ENCODE measurements at places on chromosomes 11 and 22.

DNA sequence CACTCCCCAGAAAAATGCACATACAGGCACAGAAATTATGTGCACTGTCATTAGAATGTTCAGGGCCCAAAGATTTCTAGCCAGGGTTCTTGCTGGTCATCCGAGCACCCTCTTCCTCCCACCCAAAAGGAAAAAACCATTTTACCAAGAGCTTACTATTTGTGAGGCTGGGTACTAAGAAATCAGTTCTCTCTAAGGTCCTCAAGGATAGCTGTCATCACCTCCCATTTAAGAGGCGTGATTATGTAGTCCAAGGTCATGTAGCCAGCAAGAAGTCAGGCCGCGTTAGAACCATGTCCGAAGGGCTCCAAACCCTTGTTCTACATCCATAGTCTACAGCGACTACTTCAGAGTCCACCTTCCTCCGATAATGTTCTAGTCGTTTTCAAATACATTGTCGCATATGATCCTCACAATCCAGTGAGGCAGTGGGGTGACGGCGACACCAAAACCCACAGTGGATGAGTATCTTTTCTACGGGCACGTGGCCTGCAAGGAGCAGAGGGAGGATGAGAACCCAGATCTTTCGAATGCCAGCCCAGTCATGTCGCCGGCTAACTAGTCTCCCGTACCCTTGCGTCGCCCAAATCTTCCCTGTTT, 634 bp downstream of the TIMM8B start:
- no peak for DNase-seq

GRCh38 chr11:11425806-11426205, 72.8 kb upstream of the CSNK2A3 start:
- no peak for DNase-seq

DNA sequence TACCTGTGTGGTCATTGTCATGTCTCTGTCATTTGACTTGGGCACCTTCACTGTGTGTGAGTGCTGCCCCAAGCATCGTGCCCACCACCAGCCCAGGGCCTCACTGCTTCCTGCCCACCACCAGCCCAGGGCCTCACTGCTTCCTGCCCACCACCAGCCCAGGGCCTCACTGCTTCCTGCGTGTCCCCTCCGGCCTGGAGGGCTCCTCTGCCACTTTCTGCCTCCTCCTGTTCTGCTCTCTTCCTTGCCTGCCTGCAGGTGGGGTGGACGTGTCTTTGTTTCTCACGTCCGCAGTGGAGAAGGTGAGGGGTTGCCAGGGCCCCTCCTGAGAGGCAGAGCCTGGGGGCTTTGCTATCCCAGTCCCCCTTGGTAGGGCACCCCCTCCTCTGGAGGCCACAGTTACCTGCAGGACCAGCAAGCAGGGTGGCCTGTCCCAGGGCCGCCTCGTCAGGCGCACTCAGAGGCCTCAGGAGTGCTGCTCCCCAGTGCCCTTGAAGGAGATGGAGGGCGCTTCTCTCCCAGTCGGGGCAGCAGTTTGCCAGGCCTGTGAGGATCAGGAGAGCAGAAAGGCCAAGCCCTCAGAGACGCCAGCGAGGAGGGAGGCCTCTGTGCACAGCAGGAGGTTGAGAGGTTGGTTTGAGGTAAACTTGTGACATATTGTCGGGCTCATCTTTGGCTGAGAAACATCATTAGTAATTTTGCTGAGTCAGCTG, 290.7 kb downstream of the TBC1D22A start:
- no peak for DNase-seq

GRCh38 chr11:15764326-15764725, 592.0 kb downstream of the SOX6 start:
- no peak for DNase-seq

- no peak for DNase-seq
These were observed 47.1 kb upstream of the HORMAD2 start for GRCh38 chr22:30033137-30033536.

- no peak for DNase-seq
These were observed 9.8 kb downstream of the SCN4B start for GRCh38 chr11:118142809-118143208.

DNA sequence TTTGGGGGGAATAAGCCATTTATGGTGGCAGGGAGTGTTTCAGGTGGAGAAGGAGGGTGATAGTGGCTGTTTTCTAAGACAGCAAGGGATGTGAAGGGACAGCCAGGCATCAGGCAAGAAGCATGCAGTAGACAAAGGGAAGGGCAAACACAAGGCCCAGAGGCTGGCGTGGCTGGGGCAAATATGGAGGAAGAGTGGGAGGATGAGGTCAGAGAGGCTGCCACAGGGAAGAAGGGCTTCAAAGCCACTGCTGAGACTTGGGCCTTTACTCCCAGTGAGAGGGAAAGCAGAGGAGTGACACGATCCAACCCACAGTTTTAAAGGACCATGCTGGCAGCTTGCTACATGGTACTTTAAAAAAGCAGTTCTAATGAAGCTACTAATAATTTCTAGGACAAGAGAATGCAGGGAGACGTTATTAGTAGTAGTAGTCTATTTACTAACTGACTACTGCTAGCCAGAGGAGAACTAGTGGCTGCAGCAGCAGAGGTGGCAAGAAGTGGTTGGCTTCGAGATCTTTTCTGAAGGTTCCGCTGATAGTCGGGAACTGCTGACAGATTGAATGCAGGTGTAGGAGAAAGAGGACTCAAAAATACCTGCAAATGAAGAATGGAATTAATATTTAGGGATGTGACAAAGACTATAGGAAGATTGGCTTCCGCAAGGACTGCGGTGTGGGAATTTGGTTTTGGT, 13.7 kb downstream of the KMT5B start:
- no peak for DNase-seq

- DNase-seq, result no peak
These were observed 5.7 kb downstream of the MPZL2 start for GRCh38 chr11:118258410-118258809.

DNA sequence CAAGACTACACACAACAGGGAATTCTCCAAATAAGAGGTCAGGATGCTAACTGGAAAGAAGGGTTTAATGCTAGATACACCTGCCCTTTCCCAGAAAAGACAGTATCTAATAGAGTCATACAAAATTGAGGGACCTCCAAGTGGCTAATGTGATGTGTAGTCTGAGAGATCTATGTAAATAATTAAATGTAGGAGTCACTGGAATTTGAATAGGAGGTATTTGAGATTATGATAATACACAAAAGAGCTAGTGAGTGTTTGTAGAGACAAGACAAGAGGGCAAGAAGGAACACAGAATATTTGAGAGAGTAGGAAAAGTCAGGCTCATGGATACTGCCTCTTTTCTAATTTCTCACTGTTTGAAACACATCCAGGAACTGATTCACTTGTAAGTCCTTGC, 15.5 kb upstream of the INSC start:
- no peak for DNase-seq

DNA sequence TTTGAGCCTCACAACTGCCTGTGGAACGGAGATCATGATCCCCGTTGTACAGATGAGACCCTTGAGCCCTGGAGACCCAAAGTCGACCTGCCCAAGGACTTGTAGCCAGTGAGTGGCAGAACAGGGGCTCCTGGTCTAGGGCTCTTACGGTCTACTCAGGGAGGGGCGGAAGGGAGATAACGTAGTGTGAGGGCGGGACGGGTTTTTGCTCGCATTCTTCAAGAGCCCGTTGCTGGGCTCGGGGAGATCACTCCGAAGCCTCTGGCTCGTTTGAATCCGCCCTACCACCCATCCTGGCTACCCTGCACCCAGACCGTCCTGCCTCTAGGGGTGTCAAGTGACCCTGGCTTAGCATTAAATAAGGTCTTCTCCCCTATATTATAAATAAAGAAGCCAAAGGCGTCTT, 639 bp downstream of the CRY2 start:
- no peak for DNase-seq

DNA sequence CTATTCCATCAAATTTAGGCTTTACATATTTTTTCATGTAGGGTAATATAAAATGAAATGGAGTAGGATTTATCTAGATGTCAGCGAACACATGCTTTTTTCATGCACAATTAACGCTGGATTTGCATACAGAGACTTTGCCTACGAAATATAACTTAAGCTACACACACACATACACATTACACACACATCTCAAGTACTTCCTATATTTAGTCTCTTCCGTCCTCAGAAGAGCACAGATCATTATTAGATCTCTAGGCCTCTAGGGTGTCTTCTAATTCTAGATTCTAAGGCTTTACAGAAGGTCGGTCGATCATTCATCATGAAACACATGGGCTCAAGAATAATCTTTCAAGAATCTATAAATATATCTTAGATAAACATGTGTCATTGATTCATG, 3.8 kb upstream of the MS4A13 start:
- no peak for DNase-seq
